Stimulated activated CD4-positive, alpha-beta T cell treated with anti-CD3 and anti-CD28 coated beads, Interleukin-4, amount 100 ng/mL, for 24 hours (primary cell): ENCODE measurements at places on chromosomes 2 and 18.

- no peak for DNase-seq
Observed at GRCh38 chr2:20141806-20142205, 83.1 kb downstream of the SDC1 start.

DNA sequence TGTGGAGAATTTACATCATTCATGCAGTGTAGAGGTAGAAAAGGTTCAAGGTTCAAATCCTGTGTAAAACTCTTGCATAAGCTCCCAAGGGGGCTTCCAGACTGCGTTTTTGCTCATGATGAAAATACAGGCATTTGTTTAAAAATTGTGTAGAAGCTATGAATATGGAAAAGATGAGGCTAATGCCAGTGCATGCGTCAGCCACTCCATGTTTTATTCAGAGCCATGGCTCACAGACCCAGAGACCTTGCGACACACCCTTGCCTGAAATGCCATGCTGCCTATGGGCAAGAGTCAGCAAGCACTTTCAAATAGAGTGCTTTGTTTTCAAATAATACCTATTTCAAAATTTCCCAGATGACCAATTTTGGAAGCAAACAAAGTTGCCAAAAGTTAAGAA lies 262.3 kb downstream of the TRIB2 start:
- DNase-seq: no peak

DNA sequence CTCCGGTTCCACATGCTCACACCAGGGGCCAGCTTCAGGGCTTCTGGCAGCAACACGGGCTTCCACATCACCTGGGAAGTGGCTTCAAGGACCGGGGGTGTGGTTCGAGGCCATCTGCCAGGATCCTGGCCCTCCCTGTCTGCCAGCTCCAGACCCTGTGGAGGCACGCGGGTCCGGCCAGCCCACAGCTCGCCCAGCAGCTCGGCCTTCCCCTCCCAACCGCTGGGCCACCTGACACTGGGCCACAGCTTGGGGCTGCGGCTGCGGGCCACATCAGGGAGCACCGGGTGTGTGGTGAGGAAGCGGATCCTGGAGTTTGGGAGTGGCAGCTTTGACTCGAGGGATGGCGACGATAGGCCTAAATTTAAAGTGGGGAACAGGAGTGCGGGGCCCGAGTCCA lies 7.0 kb downstream of the C2orf81 start:
- no peak for DNase-seq

DNA sequence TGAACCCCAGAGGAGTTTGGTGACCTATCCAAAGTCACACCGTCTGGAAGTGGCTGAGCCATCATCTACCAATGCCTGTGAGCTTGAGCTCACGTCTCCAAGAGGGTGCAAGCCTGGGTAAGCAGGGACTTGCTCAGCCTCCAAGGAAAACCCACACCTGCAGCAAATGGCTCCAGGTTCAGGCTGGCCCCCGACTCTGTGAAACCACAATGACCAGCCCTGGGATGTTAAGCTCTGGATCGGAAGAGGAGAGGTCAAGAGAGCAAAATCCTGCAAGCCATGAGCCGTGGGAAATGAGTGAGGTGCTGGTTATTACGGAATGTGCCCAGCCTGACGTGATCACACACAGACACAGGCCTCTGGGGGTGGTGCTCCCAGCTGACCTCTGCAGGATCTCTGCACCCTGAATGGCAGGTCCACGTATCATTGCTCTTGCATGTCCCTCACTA lies 94.1 kb upstream of the OTOS start:
- DNase-seq: no peak

GRCh38 chr2:55087501-55087900 lies 37.2 kb upstream of the RTN4 start:
- no peak for DNase-seq

GRCh38 chr18:63155910-63156773 lies 163.4 kb downstream of the BCL2 start:
- no peak for DNase-seq

DNA sequence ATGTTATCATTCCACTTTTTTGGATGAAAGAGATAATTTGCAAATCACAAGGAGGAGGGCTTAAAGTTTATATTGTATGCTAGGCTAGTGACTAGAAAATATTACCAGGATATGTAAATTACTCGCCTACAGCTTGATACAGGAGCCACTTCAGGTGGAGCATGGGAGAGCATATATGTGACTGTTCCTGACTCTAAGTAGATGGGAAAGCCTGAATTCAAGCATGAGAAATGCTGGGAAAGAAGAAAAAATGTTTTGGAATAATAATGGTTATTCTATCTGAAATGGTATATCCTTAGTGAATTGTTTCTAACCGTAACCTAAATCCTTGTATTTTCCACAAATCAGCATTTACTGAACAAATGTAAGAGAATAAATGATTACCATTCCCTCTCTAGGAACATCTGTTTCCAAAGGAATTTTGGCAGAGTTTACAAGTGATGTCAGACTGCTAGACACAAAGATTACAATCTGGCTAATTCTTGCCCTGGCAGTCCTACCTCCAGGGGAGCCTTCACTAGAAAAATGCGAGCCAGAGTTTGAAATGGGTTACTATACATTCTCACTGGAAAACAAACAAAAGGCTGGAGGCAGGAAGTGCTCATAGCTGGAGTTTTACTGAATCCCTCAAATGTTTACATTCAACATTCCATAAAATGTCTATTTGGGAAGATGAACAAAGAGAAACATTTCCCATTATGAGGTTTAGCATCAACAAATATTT lies 129.4 kb upstream of the MAPRE2 start:
- DNase-seq: no peak

DNA sequence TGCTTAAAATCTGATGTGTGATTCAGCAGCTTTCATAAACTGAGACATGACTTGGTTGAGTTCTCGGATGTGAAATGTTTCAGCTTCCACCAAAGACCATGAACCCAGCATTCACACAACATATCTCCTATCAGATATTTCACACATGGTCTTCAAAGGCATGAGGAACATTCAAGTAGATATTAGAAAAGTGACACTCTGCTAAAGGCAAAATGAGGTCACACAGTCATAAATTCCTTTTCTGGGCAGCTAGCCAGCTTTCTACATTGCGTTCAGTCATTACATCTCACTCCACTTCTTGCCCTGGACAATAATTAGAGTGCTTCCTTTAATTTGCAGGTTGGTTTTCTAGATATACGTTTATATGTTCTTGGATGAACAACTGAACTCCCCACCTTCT lies 96.7 kb downstream of the GAREM1 start:
- no peak for DNase-seq

DNA sequence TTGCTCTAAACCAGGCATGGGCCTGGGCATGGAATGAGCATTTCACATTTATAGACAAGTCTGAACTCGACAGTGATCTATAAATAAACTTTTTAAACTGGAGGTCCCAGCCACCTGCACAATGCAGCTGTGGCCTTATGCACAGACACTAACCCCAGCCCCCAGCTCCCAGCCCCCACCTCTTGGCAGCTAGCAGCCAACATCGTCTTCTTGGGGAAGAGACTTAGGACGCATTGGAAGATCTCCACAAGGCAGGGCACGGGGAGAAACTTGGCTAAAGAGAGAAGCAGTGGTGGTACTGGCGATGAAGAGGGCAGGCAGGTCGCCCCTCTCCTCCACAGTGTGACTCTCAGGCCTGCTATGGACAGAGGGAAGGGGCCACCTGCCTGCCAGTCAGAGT lies 213.2 kb downstream of the ANAPC1 start:
- DNase-seq: no peak

DNA sequence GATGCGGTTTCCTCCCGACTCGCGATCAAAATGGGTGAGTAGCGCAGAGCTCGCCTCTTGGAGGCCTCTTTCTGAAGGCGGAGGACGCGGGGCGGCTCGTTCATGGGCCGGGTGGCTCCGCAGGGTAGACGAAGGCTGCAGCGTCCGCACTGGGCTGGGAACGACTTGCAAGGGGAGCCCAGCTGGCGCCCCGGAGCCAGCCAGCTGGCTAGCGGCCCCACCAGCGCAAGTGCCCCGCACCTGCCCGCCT lies 328 bp upstream of the PASK start:
- no peak for DNase-seq

GRCh38 chr2:39547811-39548719 lies 111.0 kb upstream of the MAP4K3 start:
- DNase-seq: no peak

- DNase-seq: no peak
Observed at GRCh38 chr2:195543063-195543462, 114.0 kb upstream of the SLC39A10 start.

DNA sequence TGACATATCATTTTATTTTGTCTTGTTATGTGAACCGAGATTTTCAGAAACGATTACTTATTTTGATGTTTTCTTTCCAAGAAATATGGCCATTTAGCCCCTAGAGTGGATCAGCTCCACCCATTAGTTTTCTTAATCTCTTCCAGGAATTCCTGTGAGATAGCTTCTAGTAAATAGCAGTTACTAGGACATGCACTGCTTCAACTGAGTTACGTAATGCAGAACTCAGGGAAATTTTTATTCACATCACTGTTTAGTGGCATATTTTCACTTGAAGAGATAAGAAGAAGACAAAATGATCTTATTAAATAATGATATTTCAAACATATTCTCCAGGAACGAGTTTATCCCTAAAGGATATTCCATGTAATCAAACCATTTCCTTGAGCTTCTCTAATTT lies 573.5 kb upstream of the CNTNAP5 start:
- no peak for DNase-seq

DNA sequence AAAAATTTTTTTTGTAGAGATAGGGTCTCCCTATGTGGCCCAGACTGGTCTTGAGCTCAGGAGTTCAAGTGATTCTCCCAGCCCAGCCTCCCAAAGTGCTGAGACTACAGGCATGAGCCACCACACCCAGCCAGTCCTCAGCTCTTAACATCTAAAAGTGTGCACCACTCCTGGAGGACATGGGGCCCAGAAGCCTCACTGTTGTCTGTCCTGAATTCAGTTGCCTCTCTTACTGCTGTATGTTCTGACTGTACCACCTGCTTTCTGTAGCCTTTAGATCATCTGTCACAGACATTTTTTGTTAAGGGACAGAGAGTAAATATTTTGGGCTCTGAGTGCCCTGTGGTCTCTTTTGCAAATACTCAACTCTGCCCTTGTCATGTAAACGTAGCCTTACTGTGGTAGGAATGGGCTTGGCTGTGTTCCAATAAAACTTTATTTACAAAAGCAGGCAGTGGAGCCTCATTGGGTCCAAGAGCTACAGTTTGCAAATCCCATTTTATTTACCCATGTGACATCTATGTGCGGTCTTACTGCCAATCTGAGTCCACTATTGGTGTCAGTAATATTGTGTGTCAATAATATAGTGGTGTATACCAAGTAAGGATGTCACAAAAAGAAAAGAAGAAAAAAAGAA lies 38.1 kb downstream of the TMEM37 start:
- no peak for DNase-seq

GRCh38 chr2:204986641-204987040 lies 441.4 kb downstream of the PARD3B start:
- DNase-seq: no peak

DNA sequence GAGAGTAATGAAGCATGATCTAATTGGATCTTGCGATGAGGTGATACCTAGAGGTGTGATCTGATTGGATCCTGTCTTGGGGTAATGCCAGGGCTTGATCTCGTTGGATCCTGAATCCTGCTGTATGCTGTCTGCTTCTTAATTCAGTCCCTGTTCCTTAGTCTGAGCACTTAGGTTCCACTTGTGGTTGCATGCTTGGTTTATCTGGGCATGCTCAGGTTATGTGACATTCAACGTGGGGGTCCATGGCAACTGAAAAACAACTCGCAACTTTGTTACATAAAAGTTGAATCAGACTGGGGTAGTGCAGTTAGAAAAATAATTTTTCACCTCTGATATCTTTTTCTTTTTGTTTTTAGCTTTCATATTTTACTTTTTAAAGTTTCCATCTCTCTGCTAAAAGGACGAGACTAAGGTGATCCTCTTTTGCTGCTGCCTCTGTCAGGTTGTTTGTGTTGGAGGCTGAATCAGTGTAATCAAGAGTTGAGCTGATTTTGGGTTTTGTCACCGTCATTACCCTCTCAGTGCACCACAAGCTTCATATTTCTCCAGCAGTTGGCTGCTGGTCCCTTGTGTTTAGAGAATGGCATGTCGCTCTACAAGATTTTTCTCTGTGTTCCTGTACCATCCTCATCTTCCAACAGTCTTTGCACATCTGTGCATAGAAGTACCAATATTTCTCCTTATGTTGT lies 67.9 kb downstream of the NCOA1 start:
- no peak for DNase-seq

DNA sequence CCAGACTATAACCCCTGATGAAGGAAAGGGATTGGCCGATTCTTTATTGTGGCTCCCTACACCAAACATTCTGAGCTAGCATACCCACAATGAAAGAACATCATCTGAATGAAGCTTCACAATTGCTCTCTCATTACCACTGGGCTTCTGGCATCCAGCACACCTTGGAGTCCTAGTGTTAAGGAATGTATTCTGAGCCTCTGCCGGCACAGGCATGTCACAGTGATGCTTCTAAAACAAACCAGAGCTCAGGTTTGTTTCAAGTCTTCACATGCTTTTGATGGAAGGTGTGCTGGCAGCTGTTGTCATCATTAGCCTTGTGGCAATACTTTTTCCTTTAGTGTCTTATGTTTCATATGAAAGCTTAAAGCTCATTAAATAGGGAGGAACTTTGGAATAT lies 76.3 kb upstream of the RBBP8 start:
- no peak for DNase-seq

GRCh38 chr2:45821558-45822271 lies 170.2 kb downstream of the PRKCE start:
- DNase-seq: no peak

DNA sequence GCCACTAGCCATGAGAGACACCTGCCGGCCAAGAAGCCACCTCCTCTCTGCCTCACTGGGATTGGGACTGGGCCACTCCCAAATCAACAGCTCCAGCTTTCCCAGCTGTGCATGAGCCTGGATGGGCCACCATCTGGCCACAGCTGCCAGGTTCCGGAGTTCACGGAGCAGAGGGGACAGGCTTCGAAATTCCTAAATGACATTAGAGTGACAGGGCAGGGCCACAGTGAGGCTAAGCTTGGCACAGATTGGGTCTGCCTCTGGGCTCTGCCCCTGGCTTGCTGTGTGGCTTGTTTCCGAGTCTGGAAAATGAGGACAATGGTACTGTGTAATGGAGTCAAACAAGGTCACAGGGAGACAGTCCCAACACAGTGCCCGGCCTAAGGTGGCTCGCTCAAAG lies 6.5 kb downstream of the DIPK1C start:
- DNase-seq: no peak

- DNase-seq: no peak
Observed at GRCh38 chr2:32824070-32824809, 122.5 kb upstream of the LTBP1 start.

DNA sequence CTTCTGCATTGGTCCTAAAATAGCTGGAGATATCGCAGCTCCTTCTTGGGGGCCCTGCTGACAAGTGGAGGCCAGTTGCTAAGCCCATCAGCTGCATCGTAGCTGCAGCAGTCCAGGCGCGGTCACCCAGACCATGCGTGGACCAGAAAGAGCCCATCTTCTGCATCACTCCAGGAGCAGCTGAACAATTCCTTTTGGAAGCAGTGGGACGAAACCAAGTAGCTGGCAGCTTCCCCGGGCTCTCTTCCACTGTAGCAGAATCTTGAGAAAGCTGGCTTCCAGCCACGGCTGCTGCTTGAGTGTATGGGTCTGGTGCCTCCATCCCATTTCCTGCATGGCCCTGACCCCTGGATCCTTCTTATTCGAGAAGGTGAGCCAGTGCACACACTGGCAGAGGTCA lies 22.2 kb upstream of the CAB39 start:
- DNase-seq: no peak

GRCh38 chr2:180882959-180883358 lies 97.4 kb upstream of the UBE2E3 start:
- DNase-seq: no peak

- no peak for DNase-seq
Observed at GRCh38 chr2:74259733-74260132, 61.3 kb downstream of the MTHFD2 start.

- no peak for DNase-seq
Observed at GRCh38 chr2:120861576-120862191, 126.0 kb downstream of the GLI2 start.

GRCh38 chr2:48993576-48993975 lies 160.7 kb downstream of the FSHR start:
- DNase-seq: no peak
